ENCODE measurements at places on chromosomes 1 and 21.

- no peak for DNase-seq
Observed at GRCh38 chr1:96756789-96757188, 35.2 kb downstream of the PTBP2 start.

DNA sequence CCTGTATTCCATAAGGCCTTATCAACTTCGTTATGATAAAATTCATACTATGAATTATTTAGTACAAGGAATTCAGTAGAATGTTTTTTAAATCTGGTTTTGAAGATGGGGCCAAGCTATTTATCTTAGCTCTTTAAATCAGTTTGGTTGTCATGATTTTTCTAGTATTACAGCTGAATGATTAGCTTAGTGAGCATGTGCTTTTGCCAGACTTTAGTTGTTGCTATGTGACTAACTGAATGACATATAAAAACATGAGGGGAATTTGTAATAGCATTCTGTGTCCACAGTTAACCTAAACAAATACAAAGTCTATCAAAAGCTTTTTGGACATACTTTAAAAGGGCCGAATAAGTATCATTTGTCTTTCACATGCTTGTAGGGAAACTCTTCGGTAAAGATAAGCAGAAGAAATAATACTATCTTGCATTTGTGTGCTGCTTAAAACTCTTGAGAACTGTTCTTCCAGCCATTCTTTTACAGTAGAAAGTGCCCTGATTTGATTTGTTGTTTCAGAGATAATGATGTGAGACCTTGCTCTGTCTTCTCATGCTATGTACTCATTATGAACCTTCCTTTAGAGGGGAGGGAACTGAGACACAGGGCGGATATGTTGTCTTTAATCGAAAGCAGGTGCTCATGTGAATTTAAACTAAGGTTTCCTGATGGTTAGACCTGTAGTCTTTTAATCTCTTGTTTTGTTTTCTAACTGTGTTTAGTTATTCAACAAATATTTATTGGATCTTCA is 18.8 kb downstream of the NEK7 start:
- no peak for DNase-seq

- DNase-seq, result no peak
Observed at GRCh38 chr1:37158113-37158749, 123.9 kb upstream of the GRIK3 start.

- no peak for DNase-seq
Observed at GRCh38 chr1:24151175-24151533, 8.2 kb upstream of the IL22RA1 start.

GRCh38 chr1:2472109-2472508 is 4.0 kb upstream of the PLCH2 start:
- DNase-seq, result no peak

GRCh38 chr1:58718435-58718834 is 18.6 kb upstream of the MYSM1 start:
- DNase-seq, result no peak

GRCh38 chr1:154176337-154176736 is 15.6 kb downstream of the TPM3 start:
- DNase-seq, result no peak

DNA sequence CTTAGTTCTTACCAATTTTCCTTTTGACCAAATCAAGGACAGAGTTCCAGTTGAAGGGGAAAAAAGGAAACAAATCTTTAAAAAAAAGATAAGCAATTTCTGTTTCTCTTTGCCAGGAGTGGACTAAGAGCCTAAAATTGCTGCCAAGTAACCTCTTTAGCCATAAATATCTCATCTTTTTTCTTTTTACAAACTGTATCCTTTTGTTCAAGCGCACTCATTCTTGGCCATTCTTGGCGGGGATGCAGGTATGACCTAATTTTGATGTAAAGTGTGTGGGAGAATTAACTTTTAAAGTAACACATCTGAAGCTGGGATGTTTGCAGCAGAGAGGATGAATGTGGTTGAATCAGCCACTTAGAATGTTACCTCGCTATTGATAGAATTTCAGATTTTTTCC is 13.4 kb upstream of the KIF1B start:
- DNase-seq, result no peak

DNA sequence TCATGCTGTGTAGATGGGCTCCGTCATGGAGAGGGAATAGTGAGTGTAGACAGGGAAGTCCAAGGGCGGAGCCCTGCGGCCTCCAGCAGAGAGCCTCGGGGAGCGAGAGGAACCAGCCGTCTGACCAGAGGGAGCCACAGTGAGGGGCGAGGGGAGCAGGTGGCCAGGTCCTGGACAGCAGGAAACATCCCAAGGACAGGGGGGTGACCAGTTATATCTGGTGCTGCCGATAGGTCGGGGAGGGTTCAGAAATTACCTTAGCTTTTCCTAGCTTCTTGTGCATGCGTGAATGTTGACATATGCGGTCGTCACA is 46.5 kb downstream of the TRAPPC10 start:
- no peak for DNase-seq

- DNase-seq, result no peak
Observed at GRCh38 chr1:60888126-60888525, 194.2 kb upstream of the NFIA start.
